ENCODE measurements at places on chromosomes 5 and 9.

GRCh38 chr9:112203536-112203935 lies 28.4 kb upstream of the SUSD1 start:
- DNase-seq: no peak

DNA sequence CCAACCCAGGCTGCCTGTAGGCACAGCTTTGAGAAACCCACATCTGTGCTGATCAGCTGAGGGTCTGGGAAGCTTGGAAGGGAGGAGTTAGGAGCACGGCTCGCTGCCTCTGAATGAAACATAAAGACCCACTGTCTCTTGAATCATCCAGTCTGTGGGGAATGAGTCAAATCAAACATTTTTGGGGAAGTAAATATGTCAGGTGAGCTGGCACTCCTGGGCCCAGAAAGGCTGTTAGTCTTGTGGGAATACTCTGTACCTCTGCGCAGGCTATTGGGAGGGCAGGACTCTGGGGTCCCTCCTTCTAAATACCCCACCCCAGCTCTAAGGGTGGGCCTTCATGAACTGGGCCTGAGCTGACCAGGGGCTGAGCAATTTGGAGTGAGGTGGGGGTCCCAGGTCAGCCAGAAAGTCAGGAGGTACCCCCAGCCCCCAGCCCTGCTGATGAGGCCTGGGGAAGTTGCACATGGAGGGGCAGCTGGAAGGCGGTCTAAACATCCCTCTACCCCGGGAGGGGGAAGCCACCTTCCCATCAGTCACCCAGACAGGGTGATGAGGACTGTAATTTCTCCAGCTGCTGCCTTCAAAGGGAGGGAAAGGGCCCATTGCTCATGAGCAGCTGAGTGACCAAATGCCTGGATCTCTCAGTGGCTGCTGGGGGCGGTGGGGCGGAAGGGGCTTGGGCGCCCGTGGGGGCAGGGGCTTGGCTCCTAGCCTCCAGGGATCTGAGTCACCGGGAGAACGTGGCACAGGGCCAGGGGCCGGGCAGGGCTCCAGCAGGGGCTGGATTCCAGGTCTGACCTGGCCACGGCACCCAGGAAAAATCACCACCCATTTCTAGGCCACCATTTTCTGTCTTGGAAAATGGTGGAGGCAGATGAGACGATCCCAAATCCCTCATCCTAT lies 10.8 kb downstream of the FIBCD1 start:
- peak; percentile 69 for DNase-seq

GRCh38 chr5:132103969-132104391 lies 30.4 kb downstream of the CSF2 start:
- DNase-seq: no peak

- DNase-seq: no peak
Measured at GRCh38 chr9:90020276-90020871, 415.6 kb downstream of the GADD45G start.

GRCh38 chr9:95757439-95757838 lies 118.1 kb upstream of the ERCC6L2 start:
- DNase-seq: no peak

DNA sequence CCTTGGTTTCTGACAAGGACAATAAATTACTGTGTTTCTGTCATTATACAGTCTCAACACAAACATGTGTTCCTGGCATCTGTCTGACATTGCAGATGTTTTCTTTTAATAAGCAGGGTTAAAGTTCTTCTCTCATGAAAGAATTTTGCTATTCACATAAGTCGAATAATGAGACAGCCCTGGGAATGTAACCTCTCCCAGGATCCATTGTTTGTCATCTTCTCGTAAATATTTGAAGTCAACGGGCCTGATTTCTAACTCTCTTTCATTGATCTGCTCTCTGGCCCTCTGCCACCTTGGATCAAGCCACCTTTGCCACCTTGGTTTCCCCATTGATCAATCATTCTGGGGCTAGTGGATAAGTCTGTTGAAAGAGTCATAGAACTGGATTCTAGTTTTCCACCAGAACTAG lies 12.9 kb upstream of the CAST start:
- DNase-seq: no peak

GRCh38 chr5:75993643-75994520 lies 89.3 kb upstream of the SV2C start:
- DNase-seq: no peak

GRCh38 chr5:181259974-181260719 lies 796 bp downstream of the TRIM52 start:
- DNase-seq: no peak

DNA sequence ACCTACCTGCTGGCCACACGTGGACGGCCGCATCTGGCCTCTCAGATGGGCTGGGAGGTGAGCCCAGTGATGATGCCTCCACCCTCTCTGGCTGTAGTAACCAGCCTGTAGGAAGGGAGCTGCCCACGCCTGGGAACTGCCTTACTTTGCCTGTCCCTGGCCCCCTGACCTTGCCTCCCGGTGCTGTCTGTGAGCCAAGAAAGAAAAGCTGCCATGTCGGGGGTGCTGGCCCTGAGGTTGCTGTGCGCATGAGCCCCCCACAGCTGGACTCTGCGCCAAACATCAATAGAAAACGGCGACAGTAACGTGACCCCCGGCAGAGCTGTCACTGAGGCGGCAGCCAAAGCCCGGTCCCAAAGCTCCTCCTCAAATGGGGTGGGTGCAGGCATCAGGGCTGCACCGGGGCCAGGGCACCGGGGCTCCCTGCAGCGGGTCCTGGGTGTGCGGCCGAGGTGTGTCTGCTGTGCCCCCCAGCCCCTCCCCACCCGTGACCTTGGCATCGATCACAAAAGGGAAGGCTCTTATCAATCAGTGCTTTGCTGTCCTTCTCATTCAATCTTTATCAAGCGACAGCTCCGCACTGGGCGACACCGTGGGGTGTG lies 15.3 kb upstream of the SLC9A3 start:
- DNase-seq: no peak

DNA sequence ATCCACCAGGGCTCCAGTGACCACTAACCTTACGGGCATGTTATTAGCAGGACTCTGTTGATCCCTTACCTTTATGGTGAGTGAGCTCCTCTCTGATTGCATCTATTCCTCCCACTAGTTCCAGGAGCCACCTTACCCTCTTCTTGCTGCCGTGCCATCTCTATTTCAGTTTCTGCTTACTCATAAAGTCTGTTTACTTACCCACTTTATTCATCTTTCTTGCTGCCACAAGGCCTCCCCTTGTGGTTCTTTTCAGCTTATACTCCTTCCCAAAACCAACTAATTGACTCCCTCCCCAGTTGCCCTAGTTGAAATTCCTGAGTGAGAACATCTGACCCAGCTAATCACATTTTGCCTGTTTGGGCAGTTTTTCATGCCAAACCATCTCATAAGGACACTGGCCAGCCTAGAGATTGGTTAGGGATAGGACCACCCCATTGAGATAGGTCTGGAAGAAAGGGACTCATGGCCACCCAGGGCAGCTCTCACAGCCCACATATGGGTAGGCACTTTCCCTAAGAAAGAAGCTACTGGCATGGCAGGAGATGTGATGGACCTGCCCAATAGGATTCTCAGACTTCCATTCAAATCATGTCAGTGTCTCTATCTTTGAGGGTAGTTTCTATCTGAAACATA lies 412.7 kb downstream of the EFNA5 start:
- DNase-seq: no peak

All from GM12891 (cell line).